Large intestine (tissue), 12 donors: ENCODE measurements at places on chromosomes 4 and X. TPM values are rescaled to one million over a fixed set of nuclear protein-coding genes. Genes with fewer than 3 reads are reported as not detected.

Gene ITM2A
- 60.3 TPM for polyA plus RNA-seq

Gene MCUB
- 6.9 TPM for polyA plus RNA-seq

Gene RNF212
- polyA plus RNA-seq = 1.8 TPM

Gene TCEAL8
- 114 TPM for polyA plus RNA-seq

Gene PPP4R3C
- polyA plus RNA-seq = not detected

Gene HAND2
- polyA plus RNA-seq = 37.1 TPM

Gene UBE2A
- 61.6 TPM for polyA plus RNA-seq

Gene PPEF1
- 1.7 TPM for polyA plus RNA-seq

Gene CT45A1
- not detected for polyA plus RNA-seq

Gene YY2
- polyA plus RNA-seq = 2.8 TPM

Gene PRSS12
- polyA plus RNA-seq = 2.3 TPM

Gene RIPPLY1
- 0.81 TPM for polyA plus RNA-seq

Gene TSPAN7
- polyA plus RNA-seq = 61.9 TPM

Gene IQSEC2
- polyA plus RNA-seq = 19.3 TPM

Gene NAP1L5
- 10.4 TPM for polyA plus RNA-seq

Gene PASD1
- not detected for polyA plus RNA-seq

Gene BMPR1B
- polyA plus RNA-seq = 1.2 TPM

Gene RENBP
- polyA plus RNA-seq = 85.8 TPM

Gene PPBP
- 1.8 TPM for polyA plus RNA-seq

Gene SUPT20HL2
- polyA plus RNA-seq = 0.04 TPM

Gene PRDM8
- 3.0 TPM for polyA plus RNA-seq

Gene TBC1D19
- 8.6 TPM for polyA plus RNA-seq

Gene NAT8L
- polyA plus RNA-seq = 1.2 TPM

Gene TREX2
- polyA plus RNA-seq = 0.30 TPM

Gene PPEF2
- 0.06 TPM for polyA plus RNA-seq

Gene SLC39A8
- polyA plus RNA-seq = 8.0 TPM

Gene SPANXA1
- polyA plus RNA-seq = not detected

Gene FAM53A
- polyA plus RNA-seq = 0.84 TPM

Gene CXCL8
- 0.78 TPM for polyA plus RNA-seq

Gene SSX2B
- polyA plus RNA-seq = not detected

Gene KIAA1210
- polyA plus RNA-seq = 0.03 TPM

Gene TMEM128
- polyA plus RNA-seq = 32.3 TPM

Gene SPANXN3
- 20.3 TPM for polyA plus RNA-seq

Gene HSFX4
- 0.15 TPM for polyA plus RNA-seq

Gene ITGB1BP2
- 3.3 TPM for polyA plus RNA-seq

Gene FRMPD4
- 0.19 TPM for polyA plus RNA-seq

Gene SPANXN4
- polyA plus RNA-seq = not detected

Gene STAG2
- polyA plus RNA-seq = 70.0 TPM

Gene FAM184B
- 0.04 TPM for polyA plus RNA-seq

Gene EDA2R
- 0.43 TPM for polyA plus RNA-seq

Gene PCYT1B
- polyA plus RNA-seq = 3.8 TPM

Gene BGN
- polyA plus RNA-seq = 17.2 TPM

Gene PCSK1N
- polyA plus RNA-seq = 178 TPM

Gene ABHD18
- 18.6 TPM for polyA plus RNA-seq

Gene PCDH11X
- polyA plus RNA-seq = 0.01 TPM

Gene TAB3
- 45.2 TPM for polyA plus RNA-seq

Gene MTTP
- polyA plus RNA-seq = 459 TPM

Gene REPS2
- 3.7 TPM for polyA plus RNA-seq

Gene TEX13D
- polyA plus RNA-seq = not detected

Gene TMEM150C
- polyA plus RNA-seq = 3.9 TPM

Gene ARHGAP6
- polyA plus RNA-seq = 5.1 TPM

Gene FHDC1
- polyA plus RNA-seq = 10.7 TPM

Gene SSX1
- polyA plus RNA-seq = not detected

Gene NAA11
- 0.09 TPM for polyA plus RNA-seq

Gene DUX4
- 0.06 TPM for polyA plus RNA-seq

Gene MAGEE1
- polyA plus RNA-seq = 2.3 TPM

Gene HSPA4L
- 2.1 TPM for polyA plus RNA-seq

Gene CSAG2
- not detected for polyA plus RNA-seq
